ENCODE measurements at places on chromosomes 5 and 9.

DNA sequence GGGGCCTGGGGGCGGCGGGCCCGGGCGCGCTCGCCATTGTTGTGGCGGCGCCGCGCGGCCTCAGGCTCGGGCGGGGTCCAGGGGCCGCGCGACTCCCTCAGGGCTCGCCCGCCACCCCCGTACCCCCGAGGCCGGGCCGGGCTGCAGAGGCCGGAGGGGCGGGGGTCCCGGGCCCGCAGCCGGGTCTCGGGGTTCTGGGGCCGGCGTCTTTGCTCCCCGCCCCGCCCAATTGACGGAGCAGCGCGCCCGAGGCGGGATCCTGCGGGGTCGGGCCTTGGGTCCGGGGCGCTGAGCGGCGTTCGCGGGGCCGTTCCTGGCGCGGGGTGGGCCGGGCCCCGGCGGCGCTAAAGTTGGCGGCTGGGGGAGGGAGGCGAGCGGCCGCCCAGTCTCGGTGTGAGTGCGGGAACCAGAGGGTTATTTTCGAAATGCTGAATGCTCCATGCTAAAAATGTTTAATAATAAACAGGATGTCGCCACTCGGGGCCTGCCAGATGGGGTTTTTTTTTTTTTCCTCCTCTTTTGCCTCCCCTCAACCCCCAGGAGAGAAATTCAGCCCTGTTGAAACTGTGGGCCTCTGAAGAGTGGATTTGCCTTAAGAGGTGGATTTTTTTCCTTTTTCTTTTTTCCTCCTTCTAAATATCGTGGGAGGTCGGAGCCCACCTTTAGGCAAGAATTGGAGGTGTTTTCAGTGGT is 724 bp downstream of the PRRC2B start:
- no peak for DNase-seq

DNA sequence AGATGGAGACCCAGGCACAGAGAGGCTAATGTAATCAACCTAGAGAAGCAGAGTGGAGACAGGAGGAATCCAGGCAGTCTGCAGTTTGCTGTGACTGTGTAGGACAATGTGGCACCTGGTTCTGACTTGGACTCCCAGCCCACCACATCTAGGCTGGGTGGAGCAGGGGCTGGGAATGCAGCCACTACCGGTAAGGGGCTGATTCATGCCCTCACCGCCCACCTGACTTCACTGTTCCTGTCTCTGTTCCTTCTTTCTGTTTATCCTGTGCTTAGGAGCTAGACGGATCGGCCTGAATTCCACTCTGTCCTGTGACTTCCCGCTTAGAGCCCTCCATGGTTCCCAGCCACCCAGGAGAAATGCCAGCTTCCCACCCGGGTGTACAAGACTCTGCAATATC is 2.6 kb downstream of the PDLIM4 start:
- no peak for DNase-seq

DNA sequence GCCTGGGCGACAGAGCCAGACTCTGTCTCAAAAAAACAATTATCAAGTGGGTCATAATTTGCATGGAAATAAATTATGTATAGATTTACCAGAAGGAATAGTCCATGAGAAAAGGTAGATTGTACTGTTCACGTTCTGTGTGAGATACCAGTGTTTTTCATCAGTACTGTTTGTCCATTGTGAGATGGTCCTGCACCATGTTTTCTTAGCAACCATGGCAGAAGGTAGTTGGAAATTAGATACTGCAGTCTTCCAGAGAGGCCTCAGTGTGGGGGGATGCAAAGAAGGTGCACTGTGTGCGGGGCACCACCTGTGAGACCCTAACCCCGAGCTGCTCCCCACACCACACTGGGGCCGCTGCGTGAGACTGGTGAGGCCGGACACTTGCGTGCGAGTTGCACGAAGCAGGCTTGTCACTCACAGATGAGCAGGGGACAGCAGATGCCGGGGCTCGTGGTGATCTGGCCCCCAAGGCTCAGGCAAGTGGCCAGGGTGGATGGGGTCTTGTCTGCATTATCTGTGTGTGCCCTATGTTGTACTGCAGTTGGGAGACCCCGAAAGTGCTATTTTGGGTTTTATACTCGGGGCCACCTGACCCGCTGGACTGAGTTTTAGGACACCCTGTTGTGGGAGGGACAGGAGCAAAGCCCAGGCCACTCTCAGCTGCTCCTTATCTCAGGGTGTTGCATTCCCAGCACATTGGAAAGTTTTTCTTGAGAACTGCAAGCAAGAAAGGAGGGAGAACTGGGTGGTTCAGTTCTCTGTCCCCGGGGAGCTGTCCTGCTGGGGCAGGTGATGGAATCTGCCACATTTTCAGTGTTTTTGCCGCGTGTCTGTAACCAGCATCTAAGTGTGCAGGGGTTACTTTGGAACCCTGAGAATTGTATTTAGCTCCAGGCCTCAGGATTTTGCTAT is 61.9 kb downstream of the EHMT1 start:
- DNase-seq = no peak

- no peak for DNase-seq
These were observed 33.0 kb upstream of the CEP120 start for GRCh38 chr5:123456242-123456641.

- DNase-seq = no peak
These were observed 79.7 kb downstream of the ZNF354C start for GRCh38 chr5:179139936-179140235.

DNA sequence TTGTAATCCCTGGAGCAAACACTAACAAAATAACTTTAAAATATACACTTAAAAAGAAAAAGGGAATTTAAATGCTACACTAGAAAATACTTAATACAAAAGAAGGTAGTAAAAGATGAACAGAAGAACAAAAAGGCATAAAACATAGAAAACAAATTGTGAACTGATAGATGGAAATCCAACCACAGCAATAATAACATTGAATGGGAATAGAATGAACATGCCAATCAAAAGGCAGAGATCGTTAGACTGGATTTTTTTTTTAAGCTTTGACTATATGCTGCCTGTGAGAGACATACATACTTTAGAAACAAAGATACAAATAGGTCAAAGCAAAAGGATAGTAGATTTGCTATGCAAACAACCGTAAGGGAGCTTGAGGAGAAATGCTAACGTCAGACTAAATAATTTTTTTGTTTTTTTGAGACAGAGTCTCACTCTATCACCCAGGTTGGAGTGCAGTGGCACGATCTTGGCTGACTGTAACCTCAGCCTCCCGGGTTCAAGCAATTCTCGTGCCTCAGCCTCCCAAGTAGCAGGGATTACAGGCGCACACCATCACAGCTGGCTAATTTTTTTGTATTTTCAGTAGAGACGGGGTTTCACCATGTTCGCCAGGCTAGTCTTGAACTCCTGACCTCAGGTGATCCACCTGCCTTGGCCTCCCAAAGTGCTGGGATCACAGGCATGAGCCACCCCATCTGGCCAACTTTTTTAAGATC is 6.5 kb downstream of the ABO start:
- DNase-seq = no peak

GRCh38 chr5:65479527-65479926 is 2.2 kb downstream of the ADAMTS6 start:
- no peak for DNase-seq

DNA sequence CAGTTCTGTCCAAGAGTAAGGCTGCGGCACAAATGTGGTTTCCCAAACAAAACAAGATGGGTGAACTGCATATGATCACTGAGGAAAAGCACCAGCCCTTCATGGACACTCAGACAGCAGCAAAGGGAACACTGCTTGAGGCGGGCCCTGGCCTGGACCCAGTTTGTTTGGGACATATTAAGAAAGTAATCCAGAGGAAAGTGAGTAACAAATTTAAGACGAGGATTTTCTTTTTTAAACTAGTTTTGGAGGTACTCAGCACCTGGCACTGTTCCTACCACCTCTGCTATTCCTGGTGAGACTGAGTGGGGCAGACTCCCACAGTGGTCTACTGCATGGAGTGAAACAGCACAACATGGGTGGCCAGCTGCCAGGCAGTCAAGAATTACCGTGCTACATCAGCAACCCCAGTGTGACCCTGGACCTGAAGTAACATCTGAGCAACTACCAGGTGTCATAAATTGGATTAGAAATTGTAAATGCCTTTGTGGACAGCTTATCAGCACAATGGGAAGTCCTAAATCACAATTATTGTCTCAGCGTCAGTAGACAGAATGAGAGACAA is 28.5 kb downstream of the P4HA2 start:
- no peak for DNase-seq

DNA sequence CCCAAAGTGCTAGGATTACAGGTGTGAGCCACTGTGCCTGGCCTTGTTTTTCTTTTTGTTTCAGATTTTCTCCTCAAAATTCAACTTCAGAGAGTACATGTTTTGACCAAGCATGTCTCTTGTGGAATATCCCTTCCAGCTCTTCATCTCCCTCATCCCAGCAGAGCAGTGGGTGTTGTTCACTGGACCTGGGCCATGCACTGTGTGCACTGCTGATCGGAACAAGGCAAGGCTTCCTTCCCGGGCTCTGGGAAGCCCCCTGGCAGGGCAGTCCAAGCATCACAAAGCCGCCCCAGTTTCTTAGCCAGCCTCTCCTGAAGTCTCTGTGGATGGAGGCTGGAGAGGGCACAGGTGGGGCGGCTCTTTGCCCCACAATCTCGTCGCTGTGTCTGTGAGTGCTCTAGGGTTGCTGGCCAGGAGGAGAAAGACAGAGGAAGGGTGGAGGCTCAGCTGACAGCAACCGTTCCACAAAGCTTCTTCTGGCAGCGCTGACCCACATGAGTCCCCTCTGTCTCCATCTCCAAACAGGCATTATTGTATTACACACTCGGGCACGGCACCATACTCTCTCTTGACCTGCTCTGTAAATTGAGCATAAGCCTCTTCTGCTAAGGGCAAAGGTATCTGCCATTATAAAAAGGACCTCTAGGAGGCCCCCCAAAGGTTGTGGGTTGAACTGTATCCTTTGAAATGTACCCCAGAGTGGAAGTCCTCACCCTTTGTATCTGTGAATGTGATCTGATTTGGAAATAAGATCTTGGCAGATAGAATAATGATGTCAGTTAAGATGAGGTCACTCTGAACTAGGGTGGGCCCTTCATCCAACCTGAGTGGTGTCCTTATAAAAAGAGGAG is 89.6 kb downstream of the TARS1 start:
- DNase-seq = no peak

GRCh38 chr9:21174671-21175070 is 8.2 kb upstream of the IFNA21 start:
- no peak for DNase-seq

- DNase-seq = no peak
These were observed 108.7 kb upstream of the LMX1B start for GRCh38 chr9:126504977-126505455.

DNA sequence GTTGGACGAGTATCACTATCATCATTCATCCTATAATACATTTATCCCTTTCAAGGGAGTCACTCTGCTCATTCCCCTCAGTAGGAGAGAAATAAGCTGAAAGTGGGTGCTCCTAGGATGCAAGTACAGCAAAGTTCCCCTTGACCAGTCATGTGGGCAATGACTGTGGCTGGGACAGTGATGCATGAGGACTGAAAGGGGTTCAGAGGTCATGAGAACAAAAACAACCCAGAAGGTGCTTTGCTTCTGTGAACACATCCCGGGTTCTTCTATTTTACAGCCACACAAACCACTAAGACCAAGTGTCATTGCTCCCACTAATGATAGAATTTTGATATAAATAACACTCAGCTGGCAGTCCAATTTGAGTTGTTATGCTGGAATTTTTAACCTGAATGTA is 177.8 kb upstream of the ADCY2 start:
- DNase-seq = no peak

- DNase-seq = peak; percentile 77
These were observed at the start of gene MSX2 for GRCh38 chr5:174724484-174725260. TSS of gene MSX2 (plus strand) at chr5:174724582. CDS start at chr5:174724660, 78 bp downstream.

- no peak for DNase-seq
These were observed 104.0 kb upstream of the PTCH1 start for GRCh38 chr9:95620722-95621121.

Data from fibroblast of upper back skin (primary cell).